ENCODE measurements at places on chromosomes 16 and 17.

GRCh38 chr16:56848029-56848936 lies 16.7 kb upstream of the SLC12A3 start:
- no peak for DNase-seq

- DNase-seq, result no peak
Measured at GRCh38 chr16:72787130-72787513, 260.8 kb downstream of the ZFHX3 start.

DNA sequence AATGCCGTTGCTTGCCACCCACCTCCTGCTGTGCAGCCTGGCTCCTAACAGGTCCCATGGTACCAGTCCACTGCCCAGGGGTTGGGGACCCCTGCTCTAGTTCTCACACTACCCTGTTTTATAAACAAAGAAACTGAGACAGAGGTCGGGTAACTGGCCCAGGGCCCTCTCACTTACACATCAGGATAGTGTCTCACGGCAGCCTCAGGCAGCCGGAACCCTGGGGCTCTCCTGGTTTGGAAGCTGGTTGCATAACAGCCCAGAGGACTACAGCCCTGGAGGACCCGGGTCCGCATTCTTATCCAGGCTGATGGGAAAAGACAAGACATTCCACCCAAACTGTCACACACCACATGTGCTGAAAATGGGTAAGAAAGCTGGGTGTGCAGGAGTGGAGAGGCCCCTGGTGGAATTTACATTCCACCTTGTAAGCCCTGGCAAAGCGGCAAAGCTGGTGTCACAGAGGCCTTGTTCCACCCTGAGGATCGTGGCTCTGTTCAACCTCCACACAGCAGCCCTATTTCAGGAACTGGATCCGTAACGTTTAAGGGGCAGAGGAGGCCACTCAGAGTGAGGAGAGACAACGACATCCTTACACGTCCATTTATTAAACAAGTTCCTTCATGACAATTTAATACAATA lies 9.8 kb downstream of the CMTM3 start:
- no peak for DNase-seq

DNA sequence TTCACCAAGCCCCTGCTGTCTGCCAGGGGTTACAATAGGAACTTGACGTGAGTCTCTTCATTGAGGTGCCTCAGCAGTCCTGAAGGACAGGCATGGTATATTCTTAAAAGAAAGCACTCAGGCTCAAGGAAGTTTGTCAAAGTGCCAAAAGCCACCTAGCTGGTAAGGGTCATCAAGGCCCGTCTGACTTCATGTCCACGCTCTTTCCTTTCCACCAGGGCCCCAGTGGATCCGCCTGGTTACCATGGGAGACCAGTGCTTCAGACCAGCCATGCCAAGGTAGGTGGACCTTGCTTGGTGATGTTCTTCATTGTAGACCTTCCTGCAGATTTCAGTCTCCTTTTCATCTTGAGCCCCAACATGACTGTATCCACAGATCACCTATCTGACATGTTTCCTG lies 27.6 kb upstream of the CCL1 start:
- DNase-seq, result no peak

DNA sequence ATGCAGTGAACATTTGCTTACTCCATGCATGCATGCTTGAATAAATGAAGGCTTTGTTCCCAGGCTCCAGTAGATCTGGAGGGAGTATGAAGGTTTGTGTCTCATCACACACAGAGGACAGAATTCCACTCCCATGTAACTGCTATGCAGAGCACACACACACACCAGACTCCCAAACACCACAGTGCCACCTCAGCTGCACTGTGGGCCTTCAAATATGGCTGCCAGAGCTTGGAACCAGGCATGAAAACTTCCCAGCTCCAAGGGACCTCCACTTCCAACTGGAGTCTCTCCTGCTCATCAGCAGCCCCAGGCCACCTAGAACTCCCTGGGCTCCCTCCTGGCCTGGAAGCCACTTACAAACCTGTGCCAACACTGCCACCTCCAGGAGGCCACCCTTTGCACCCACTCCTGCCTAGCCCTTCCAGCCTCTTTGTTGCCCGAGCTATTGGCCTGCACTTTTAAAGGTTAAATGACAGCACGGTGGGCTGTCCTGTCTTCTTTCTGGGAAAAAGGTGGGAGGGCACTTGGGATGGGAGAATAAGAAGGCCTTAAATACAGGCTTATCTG lies 151.2 kb downstream of the ZNF423 start:
- no peak for DNase-seq

DNA sequence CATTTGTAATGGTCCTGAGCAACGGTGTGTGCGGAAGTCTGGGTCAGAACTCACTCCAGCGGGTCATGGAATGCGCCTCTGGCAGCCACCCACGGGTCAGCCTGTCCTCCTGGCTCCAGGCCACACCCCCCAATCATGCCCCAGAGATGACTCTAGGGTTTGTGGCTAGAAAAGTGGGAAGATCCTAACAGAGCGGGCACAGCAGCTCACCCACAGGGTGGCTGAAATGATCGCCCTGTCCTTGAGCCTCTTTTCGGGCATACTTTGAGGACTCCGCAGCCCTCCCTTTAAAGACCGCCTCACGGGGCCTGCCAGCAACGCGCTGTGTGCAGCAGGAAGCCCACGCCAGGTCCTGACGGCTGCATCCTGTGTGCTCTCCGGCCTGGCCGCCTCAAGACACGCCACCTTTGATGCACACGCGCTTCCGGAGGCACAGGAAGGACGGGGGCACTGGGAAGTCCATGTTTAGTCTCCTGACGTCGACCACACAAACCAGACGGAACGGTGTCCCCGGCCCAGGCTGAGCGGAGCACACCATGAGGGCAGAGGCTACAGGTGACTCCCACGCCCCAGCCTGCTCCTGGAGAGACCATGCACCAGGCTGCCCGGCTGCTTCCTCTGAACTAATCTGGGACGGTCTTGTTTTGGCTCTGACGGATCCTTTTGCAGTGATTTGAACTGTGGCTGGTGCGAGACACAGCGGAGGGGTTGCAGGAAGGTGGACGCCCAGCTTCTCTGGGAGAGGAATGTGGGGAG lies 92.9 kb downstream of the TBC1D16 start:
- DNase-seq, result no peak

DNA sequence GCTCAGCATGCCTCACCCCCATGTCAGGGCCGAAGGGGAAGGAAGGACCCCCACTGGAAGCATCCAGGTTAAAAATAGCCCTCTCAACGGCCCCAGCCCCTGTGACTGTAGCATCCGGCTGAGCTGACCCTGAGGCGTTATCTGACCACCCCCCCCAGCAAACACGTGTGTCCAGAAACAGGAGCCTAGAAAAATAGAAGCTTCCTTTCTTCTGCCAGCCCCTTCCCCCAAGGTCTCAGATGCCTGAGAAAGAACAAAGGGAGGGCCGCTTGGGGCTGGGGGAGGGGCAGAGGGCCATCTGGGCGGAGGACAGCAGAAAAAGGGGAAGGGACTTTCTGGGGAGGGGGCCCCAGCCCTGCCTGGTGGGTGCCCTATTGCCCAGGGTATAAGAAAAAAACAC lies 55.8 kb downstream of the ACTG1 start:
- DNase-seq, result no peak
